Activated CD4-positive, alpha-beta T cell treated with anti-CD3 and anti-CD28 coated beads, Interleukin-2, amount 10 ng/mL, durations not matched to agents 7 days and 5 days (primary cell): ENCODE measurements at places on chromosomes 7 and 10. TPM values are rescaled to one million over a fixed set of nuclear protein-coding genes. Genes with fewer than 3 reads are reported as not detected.

DNA sequence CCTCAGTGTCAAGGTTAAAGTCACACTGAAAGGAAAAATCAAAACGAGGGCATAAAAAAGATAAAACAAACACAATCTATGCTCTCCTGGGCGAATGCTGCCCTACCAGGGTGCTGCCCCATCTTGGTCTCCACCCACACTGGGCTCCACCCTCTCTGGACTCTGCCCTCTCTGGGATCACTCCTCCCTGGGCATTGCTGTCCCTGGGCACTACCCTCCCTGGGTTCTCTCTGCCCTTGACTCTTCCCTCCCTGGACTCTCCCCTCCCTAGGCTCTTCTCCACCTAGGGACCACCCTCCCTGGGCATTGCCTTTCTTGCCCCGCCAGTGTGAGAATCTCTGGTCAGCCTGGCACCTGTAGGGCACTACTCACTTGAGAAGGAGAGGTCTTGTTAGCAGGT, 8.6 kb downstream of the GDF2 start:
- H3K27me3 ChIP-seq = no peaks in the 10 kb centered on the region
- no peaks in the 10 kb centered on the region for H3K36me3 ChIP-seq
- no peak overlapping the region for H3K4me3 ChIP-seq
- H3K4me1 ChIP-seq = no peaks in the 10 kb centered on the region

DNA sequence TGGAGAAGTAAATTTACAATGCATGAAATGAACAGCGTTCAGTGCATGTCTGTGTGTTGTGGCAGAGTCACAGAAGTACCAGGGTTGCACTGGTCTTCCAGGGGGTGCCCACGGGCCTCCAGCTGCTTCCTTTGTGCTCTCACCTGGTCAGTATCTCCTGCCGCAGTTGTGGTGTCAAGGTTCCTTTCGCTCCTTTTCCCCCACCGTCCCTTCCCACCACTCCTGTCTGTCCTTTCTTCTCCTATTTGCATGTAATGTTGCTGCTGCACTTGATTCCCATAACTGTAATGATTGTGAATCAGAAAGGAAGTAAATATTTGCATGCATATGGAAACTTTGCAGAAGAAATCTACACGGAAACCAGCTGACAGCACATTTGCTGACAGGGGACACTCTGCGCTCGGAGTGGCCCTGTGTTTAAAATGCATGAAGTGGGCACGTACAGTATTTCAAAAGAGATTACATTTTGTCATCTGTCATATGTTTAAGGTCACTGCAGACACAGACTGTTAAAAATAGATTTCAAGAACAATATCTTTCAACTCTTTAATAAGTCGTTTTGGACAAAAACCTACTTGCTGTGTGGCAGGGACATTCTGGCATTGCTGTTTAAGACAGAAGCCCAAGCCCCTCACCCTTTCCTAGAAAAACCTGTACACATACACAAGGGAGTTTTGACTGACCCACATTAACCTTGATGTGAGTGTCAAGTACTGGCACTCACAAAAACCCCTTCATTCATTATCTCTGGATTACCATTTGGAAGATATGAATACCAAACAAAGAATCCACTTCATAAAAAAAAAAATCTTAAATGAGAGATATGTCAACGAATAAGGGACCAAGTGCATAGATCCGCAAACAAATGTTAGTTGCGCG, 336.7 kb upstream of the KLF6 start:
- H3K27me3 ChIP-seq = peaks cover 2% of the 10 kb centered on the region
- peaks cover 18% of the 10 kb centered on the region for H3K36me3 ChIP-seq
- no peak overlapping the region for H3K4me3 ChIP-seq
- H3K4me1 ChIP-seq = peaks cover 22% of the 10 kb centered on the region
- H3K27ac ChIP-seq = peak overlapping the region; percentile 39

GRCh38 chr7:79968894-79969293, 165.7 kb upstream of the GNAI1 start:
- no peaks in the 10 kb centered on the region for H3K4me1 ChIP-seq
- no peaks in the 10 kb centered on the region for H3K27me3 ChIP-seq
- H3K27ac ChIP-seq = no peak overlapping the region
- no peaks in the 10 kb centered on the region for H3K36me3 ChIP-seq

DNA sequence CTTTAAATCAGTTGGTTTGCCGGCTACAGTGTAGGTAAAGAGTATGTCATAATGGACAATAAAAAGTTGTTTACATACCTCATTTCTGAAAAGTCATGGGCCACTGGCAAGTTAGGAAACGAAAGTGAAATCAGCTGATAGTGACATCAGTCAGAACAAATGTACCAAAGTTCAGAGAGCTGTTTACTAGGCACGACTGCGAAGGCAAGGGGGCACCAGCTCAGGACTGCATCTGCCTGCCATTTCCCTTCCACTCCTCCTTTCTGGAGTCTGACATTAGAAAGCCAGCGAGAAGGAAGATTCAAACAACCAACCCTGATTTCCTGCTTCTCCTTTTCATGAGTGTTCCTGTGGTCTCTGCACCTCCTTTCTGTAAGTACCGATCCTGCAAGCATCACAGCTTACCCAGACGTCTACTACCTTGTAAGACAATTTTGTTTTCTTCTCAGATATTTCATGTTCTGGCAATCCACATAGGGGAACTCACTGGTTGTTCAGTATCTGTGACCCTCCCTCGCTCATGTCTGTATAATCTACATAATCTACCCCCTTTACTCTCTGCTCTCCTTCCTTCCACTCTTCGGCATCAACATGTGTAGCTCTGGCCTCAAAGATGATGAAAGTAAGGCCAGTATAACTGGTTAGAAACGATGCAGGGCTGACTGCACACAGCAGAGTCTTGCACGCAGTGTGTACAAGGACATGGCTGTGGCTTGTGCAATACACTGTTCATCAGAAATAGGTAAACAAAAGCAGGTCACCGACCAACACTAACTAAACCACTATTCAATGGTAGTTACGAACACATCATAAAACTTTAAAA, at the start of gene TMEM140:
TSS of gene TMEM140 (plus strand) at position 174 of the 823 bp plus-strand sequence. CDS start 16,370 bp downstream, outside the sequence.
- peak within 1 kb of the TSS; percentile 86 for H3K4me3 ChIP-seq
- peak within 1 kb of the TSS; percentile 96 for H3K27ac ChIP-seq
- peak; percentile 79 for DNase-seq

DNA sequence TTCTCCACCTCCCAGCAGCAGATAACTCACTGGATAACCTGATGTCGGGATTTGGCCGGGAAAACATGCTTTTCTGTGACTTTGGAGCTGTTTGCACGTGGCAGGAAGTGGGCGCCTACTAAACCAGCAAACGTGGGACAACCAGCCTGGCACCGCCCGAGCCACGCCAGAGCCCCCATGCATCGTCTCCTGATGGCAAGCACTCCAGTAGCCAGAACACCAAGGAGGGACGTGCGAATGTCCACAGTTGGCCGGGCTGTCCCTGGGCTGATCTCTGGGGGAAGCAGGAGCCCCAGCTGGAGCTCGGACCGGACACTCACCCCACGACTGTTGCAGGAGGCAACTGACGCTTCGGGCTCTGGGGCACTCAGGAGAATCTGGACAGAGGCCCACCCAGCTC, 7.1 kb downstream of the ADGRA1 start:
- H3K36me3 ChIP-seq = no peaks in the 10 kb centered on the region
- H3K27me3 ChIP-seq = peaks cover 6% of the 10 kb centered on the region
- H3K27ac ChIP-seq = no peak overlapping the region
- no peaks in the 10 kb centered on the region for H3K4me1 ChIP-seq
- H3K4me3 ChIP-seq = no peak overlapping the region

DNA sequence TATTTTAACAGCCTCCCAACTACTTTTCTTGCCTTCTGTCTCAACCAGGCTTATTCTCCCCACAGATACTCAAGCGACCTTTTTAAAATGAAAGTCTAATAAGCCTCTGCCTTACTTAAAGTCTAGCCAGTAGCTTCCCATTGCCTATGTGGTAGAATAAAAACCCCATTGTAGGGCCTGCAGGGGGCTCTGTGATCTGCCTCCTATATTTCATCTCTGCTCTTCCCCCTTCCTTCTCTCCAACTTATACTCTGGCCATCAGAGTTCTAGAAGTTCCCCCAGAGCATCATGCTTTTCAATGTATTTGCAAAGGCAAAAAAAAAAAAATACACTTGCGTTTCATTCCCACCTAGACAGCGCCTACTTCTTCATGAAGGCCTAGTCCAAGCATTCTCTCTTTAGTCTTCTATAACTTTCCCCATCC, 167.7 kb upstream of the ADO start:
- no peaks in the 10 kb centered on the region for H3K36me3 ChIP-seq
- no peak overlapping the region for H3K27ac ChIP-seq
- H3K4me3 ChIP-seq = no peak overlapping the region

DNA sequence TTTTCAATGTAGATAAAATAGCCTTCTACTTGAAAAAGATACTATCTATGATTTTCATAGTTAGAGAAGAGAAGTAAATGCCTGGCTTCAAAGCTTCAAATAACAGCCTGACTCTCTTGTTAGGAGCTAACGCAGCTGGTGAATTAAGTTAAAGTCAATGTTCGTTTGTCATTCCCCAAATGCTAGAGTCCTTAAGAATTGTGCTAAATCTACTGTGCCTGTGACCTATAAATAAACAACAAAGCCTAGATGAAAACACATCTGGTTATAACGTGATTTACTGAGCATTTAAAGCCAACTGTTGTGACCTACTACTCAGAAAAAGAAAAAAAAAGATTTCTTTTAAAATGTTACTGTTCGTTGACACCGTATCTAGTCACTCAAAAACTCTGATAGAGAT, 134.7 kb downstream of the POLR1F start:
- no peak overlapping the region for H3K27ac ChIP-seq
- DNase-seq = no peak
- H3K4me1 ChIP-seq = no peaks in the 10 kb centered on the region
- H3K4me3 ChIP-seq = no peak overlapping the region

DNA sequence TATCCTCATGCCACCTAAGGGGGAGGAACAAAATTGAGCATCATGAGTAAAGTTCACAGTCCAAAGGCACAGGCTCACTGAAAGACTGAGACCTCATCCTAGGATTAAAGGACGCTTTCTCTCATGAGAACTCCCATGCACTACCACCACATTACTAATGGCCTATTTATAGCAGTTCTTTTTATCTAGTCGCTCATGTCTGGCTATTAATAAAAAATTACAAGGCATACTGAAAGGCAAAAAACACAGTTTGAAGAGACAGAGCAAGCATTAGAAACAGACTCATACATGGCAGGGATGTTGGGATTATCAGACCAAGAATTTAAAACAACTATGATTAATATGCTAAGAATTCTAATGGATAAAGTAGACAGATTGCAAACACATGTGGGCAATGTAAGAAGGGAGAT, 46.0 kb upstream of the CDK13 start:
- no peaks in the 10 kb centered on the region for H3K4me1 ChIP-seq
- H3K27ac ChIP-seq = no peak overlapping the region
- peaks cover 16% of the 10 kb centered on the region for H3K27me3 ChIP-seq
- DNase-seq = no peak
- no peaks in the 10 kb centered on the region for H3K36me3 ChIP-seq

DNA sequence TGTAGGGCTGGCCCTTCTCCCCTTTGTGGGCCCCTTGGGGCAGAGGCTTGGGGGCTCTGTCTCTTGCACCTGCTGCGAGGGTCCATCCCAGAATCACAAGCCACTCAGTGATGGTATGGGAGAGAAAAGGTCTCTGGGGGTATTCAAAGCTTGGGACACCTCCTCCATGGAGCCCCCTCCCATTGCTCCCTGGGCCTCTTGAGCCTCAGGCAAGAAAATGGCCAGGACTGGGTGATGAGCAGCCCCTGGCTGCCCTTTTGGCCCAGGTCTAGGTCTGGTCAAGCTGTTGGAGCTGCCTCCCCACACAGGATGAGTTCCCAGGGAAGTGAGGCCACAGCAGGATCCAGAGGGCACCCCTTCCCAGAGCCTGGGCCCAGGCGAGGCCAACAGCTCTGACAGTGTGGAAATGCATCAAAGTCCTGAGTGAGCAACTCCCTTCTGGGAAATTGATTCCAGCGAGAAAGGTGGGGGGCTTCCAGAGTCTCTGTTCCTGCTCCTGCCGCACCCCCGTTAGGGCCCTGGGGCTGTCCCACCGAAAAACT, 3.4 kb upstream of the MYL7 start:
- peaks cover 19% of the 10 kb centered on the region for H3K27me3 ChIP-seq
- H3K27ac ChIP-seq = no peak overlapping the region
- no peak for DNase-seq

DNA sequence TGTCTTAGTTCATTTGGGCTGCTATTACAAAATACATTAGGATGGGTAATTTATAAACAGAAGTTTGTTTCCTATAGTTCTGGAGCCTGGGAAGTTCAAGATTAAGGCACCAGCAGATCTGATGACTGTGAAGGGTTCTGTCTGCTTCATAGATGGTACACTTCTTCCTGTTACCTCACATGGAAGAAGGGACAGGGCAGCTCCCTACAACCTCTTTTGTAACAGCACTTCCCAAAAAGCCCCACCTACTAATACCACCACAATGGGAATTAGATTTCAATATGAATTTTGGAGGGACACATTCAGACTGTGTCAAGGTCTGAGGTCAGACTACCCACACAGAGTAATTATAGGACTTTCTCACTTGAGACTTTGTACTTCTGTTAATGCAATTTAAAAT, 260.3 kb downstream of the ARHGAP12 start:
- no peaks in the 10 kb centered on the region for H3K36me3 ChIP-seq
- H3K4me1 ChIP-seq = no peaks in the 10 kb centered on the region
- H3K27me3 ChIP-seq = no peaks in the 10 kb centered on the region
- DNase-seq = no peak
- H3K4me3 ChIP-seq = no peak overlapping the region
- H3K27ac ChIP-seq = no peak overlapping the region

- DNase-seq = no peak
- no peaks in the 10 kb centered on the region for H3K36me3 ChIP-seq
- H3K4me3 ChIP-seq = no peak overlapping the region
Measured at GRCh38 chr7:76233538-76234281, 32.0 kb downstream of the SRRM3 start.

DNA sequence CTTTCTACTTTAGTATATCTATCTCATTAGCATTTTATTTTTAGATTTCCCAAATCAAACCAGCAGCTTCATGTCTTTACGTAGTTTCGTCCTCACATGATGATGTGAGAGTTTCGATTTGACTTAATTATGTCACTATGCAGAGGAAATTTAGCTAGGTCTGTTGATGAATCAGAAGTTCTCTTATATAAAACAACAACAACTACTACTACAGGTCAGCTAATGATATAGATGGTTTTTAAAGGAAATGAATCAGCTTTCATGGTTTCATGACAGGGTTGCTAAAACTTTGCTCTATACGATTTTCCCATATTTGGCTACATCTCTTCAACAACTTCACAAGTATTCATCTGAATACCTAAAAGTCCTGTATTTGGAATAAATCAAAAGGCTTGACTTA, 28.6 kb downstream of the JAZF1 start:
- H3K27ac ChIP-seq = peak overlapping the region; percentile 32
- no peak for DNase-seq
- no peaks in the 10 kb centered on the region for H3K27me3 ChIP-seq
- no peak overlapping the region for H3K4me3 ChIP-seq

The ETV1 gene
- total RNA-seq = 0.33 TPM

The ARMC3 gene
- not detected for total RNA-seq

The KLF14 gene
- total RNA-seq = not detected

The GIMAP1 gene
- 18.1 TPM for total RNA-seq

The CYP2C19 gene
- total RNA-seq = not detected

The HOXA9 gene
- total RNA-seq = not detected

The TRPV5 gene
- total RNA-seq = not detected

The KCP gene
- total RNA-seq = 0.10 TPM

The FRMPD2 gene
- total RNA-seq = not detected

The CUZD1 gene
- total RNA-seq = 3.4 TPM

The PPP1R3C gene
- not detected for total RNA-seq

The TAS2R41 gene
- total RNA-seq = 0.29 TPM

The OR6B1 gene
- not detected for total RNA-seq
